ENCODE measurements at places on chromosomes 6 and 20.

DNA sequence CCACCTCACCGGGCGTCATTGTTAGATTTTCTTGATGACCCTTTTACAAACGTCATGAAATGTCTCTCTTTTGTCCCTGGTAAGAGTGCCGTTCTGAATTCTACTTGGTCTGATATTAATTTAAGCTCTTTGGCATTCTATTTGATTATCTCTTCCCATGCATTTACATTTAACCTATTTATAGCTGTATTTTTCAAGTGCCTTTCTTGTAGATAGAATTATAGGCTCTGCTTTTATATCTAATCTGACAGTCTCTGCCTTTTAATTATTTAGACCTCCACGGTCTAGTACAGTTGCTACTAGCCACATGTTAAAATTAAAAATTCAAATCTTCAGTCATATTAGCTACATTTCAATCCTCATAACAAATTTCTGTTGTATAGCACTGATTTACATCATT lies 12.6 kb downstream of the RAB22A start:
- H3K36me3 ChIP-seq = no peaks in the 10 kb centered on the region
- no peak overlapping the region for H3K27ac ChIP-seq
- no peak for DNase-seq
- H3K27me3 ChIP-seq = no peaks in the 10 kb centered on the region
- H3K4me3 ChIP-seq = no peak overlapping the region
- H3K4me1 ChIP-seq = no peaks in the 10 kb centered on the region

DNA sequence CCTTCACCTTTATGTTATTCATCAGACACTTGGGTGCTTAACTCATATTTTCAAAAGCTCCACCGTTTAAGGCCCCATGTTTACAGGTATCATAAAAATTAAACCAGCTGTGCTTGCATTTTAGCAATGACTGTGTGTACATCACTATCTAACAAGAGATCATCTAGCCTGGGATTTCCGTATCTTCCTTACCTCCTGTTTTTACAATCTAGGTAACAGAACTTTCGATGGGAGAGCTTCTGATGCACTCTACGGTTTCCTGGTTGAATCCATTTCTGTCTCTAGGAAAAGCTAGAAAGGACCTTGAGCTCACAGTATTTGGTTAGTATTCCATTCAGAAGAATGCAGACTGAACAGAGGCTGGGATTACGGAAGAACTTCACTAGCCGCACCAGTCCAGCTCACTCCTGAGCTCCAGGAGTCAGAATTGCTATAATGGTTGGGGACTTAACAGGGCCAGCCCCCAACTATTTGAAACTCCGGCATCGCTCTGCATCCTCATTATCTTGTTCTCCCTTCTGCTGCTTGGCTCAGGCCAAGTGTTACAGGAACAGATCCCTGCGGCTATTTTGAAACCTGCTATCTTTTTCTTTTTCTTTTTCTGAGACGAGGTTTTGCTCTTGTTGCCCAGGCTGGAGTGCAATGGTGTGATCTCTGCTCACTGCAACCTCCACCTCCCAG lies 13.0 kb upstream of the CLDN20 start:
- H3K27ac ChIP-seq = no peak overlapping the region
- no peaks in the 10 kb centered on the region for H3K36me3 ChIP-seq

- DNase-seq = no peak
- H3K4me3 ChIP-seq = no peak overlapping the region
- no peaks in the 10 kb centered on the region for H3K27me3 ChIP-seq
- no peaks in the 10 kb centered on the region for H3K36me3 ChIP-seq
- H3K27ac ChIP-seq = no peak overlapping the region
Measured at GRCh38 chr6:113676968-113677367, 180.2 kb upstream of the MARCKS start.

- H3K4me1 ChIP-seq = peaks cover 37% of the 10 kb centered on the region
- H3K27me3 ChIP-seq = no peaks in the 10 kb centered on the region
- H3K27ac ChIP-seq = no peak overlapping the region
- DNase-seq = no peak
Measured at GRCh38 chr20:37990571-37991151, 42.6 kb downstream of the TTI1 start.

DNA sequence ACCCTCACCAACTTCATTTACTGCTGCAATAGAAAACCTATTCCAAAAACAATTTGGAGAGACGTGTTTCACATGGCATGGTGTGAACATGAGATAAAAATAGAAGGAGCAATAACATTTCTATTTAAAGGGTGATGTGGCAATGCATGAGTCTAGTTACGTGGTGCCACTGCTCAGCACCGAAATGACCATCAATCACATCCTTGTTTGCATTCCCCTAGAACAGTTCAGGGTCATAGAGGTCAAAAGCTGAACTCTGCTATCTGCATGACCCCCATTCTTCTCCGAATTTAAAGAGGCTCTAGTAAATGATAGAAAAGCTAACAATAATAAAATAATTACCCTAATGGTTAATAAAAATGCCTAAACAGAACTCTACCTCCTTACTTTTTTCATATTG lies 29.5 kb downstream of the ROS1 start:
- no peak overlapping the region for H3K4me3 ChIP-seq
- H3K27me3 ChIP-seq = no peaks in the 10 kb centered on the region
- peaks cover 10% of the 10 kb centered on the region for H3K4me1 ChIP-seq
- H3K36me3 ChIP-seq = no peaks in the 10 kb centered on the region
- DNase-seq = no peak

Measured in liver (tissue), 10 donors.